ENCODE measurements at places on chromosomes 2 and 18. TPM values are rescaled to one million over a fixed set of nuclear protein-coding genes. Genes with fewer than 3 reads are reported as not detected.

DNA sequence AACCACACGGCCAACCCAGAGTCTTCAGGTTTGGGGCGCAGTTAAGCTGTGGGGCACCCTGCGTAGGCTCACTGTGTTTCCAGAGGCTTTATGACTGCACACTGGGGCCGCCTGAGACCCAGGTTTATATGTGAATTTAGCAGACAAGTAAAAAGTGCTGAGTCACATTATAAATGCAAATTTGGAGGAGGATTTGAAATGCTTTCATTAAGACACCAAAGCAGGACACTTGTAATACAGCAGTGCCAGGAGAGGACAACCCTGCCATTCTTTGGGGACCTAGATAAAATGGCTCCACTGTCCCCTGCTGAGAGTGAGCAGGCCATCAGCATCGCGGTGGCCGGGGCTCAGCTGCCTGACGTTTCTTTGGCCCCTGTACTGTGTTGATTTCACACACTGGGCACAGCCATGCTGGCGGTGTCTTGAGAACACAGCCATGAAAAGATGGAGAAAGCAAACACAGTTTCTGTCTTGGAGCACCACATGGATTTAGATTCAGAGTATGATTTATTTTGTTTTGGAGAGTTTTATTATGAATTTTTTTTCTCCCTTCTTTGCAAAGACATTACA lies 10.2 kb downstream of the ACKR3 start:
- no peak for DNase-seq

DNA sequence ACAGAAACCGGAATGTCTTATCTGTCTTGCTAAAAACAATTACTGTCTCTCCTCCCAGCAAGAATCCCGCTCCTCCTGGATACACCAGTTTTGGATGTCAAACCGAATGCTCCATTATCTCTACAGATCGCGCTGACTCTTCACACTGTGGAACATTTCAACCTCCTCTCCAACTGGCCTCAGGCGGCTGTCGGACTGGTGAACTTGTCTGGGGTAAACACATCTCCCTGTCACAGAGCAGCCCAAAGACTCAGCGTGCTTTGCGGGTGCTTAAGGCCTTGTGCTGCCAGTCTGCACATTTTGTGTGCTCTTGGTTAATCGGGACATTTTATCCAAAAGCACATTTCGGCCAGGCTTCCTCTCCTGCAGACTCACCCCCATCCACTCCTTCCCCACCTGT lies 173.1 kb downstream of the ICOS start:
- no peak for DNase-seq

DNA sequence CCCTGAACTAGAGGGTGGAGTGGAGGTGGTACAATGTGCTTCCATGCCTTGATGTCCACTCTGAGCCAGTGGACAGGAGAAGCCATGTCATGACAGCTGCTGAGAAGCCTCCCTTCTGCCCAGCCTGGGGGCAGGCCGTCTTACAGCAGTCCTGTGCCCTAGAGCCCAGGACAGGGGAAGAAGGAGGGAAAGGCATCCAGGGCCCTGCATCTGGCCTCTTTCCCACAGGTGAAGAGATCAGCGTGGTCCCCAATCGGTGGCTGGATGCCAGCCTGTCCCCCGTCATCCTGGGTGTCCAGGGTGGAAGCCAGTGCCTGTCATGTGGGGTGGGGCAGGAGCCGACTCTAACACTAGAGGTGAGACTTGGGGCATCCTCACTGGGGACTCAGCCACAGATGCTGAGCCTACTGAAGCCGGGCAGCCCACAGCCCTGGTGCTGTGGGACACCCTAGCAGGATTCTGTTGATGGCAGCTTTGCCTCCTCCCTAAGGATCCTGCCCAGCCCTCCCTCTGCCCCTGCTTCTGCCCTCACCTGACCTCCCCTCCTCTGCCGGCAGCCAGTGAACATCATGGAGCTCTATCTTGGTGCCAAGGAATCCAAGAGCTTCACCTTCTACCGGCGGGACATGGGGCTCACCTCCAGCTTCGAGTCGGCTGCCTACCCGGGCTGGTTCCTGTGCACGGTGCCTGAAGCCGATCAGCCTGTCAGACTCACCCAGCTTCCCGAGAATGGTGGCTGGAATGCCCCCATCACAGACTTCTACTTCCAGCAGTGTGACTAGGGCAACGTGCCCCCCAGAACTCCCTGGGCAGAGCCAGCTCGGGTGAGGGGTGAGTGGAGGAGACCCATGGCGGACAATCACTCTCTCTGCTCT lies 3.1 kb downstream of the IL36RN start:
- DNase-seq, result no peak

ITGA4 gene
- 32.8 TPM for polyA plus RNA-seq

All from left renal pelvis (tissue), 4 donors.